ENCODE measurements at places on chromosomes 5 and 9. TPM values are rescaled to one million over a fixed set of nuclear protein-coding genes. Genes with fewer than 3 reads are reported as not detected.
A peak's percentile ranks its signal among the peaks of the same experiment; 100 is the strongest.

DNA sequence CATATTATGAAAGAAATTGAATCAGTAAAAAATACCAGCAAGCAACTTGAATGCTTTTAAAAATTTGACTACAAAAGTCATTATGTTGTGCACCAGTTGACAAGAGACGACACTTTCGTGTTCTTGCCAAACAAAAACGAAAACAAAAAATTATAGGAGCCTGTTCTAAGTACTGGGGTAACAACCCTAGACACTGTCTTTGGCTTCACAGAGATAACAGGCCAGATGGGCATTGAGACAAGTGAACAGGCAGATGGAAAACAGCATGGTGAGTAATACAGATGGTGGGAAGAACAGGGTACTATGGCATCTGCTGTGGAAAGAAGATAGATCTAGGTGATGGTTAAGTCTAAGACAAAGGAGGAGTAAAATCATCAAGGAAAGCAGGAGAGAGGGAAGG lies 99.0 kb downstream of the CDH12 start:
- no peak for DNase-seq

DNA sequence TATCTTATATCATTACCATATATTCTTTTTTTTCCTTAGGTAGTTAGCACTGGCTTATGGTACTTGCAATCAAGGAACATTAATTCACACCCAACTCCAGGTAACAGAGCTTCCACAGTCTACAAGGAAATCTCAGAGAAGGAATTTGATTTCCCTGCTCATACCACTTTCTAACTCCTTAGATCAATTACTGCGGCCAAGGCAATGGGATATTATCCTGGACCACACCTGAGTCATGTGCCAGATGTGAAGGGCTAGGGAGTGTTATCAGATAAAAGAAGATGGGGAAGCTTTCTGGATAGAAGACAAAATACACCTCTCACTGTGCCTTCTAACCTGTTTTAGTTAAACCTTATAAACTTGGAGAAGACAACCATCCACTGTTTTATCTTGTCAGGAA lies 181.2 kb downstream of the CCDC192 start:
- DNase-seq: no peak

The IFNA13 gene
- total RNA-seq: not detected

The PALM2AKAP2 gene
- 20.6 TPM for total RNA-seq

DNA sequence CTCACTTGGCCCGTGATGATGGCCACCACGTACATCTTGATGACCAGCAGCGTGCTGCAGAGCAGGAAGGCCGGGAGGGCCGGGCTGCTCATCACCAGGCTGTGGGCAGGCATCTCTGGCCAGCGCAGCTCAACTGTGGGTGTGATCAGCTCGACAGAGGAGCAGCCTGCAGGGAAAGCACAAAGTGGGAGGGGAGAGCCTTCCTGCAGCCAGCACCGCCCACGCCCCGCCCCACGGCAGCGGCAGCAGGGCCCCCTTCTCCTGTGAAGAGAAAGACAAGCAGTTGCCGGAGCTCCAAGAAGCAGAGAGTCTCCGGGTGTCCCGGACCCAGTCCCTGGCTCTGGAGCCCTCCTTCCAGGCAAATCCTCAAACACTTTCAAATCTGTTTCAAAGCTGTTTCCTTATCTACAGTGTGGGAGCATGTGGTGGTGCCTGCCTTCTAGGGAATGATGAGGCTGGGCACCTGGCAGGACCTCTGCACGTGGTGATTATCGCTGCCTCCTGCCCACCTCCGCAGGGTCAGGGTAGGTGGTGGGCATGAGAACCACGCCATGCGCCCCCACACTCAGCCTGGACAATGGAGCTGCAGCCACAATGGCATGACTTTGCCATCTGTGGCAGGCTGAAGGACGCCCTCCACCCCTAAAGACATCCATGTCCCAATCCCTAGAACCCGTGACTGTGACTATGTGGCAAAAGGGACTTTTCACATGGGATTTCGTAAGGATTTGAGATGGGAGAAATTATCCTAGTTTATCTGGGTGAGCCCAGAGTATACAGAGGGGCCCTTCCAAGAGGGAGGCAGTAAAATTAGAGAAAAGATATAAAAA lies at the start of gene PTGES:
PTGES (minus strand) TSS at position 143 of the 830 bp plus-strand sequence; CDS start at position 113, 30 bp downstream.
- DNase-seq: peak; percentile 87

DNA sequence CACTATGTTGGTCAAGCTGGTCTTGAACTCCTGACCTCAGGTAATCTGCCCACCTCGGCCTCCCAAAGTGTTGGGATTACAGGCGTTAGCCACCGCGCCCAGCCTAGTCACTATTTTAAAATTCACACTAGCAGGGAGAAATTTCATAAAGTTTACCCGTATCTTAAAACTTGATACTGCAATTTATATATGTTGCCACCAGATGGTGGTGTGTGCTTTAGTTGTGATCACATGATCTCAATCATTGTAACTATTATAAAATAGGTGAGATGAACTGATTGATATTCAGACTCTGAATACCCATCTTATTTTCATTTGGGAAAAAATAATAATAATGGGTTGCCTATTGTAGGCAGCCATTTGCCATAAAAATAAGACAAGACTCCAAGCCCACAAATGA lies 1330.4 kb upstream of the WWC1 start:
- DNase-seq: peak; percentile 0

DNA sequence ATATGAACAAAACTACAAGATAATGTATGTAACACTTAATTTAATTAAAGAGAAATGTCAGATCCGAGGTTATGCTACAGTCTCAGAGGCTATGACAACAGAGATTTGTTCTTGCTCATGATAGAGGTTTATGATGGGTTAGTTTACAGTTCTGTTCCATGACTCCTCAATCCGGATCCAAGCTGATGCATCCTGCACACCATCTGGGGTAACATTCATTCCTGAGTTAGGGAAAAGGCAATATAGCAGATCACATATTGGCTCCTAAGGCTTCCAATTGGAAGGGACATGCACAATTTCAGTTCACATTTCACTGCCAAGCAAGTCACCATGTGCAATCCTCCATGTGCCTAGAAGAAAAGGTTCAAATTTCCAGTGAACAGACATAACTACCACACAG lies 40.4 kb downstream of the ABLIM3 start:
- peak; percentile 67 for DNase-seq

Data from IMR-90 (cell line).